ENCODE measurements at places on chromosomes 1 and 21. TPM values are rescaled to one million over a fixed set of nuclear protein-coding genes. Genes with fewer than 3 reads are reported as not detected.

Gene TRAPPC10
- total RNA-seq = 69.8 TPM

Gene C1orf87
- total RNA-seq = 6.2 TPM

Gene HSF2BP
- total RNA-seq = 36.3 TPM

Gene FABP3
- total RNA-seq = 34.3 TPM

Gene BCL2L15
- total RNA-seq = 0.68 TPM

Gene BTF3L4
- total RNA-seq = 44.5 TPM

Gene FAM78B
- 13.9 TPM for total RNA-seq

Gene MROH9
- total RNA-seq = 2.8 TPM

Gene AJAP1
- total RNA-seq = 5.8 TPM

Gene AZIN2
- 38.2 TPM for total RNA-seq

Gene DISP3
- 8.8 TPM for total RNA-seq

Gene ADORA1
- total RNA-seq = 68.6 TPM

Gene MATN1
- total RNA-seq = 0.55 TPM

Gene CYP4A11
- 0.16 TPM for total RNA-seq

- peaks cover 14% of the 10 kb centered on the region for H3K4me1 ChIP-seq
- H3K27me3 ChIP-seq = no peaks in the 10 kb centered on the region
- H3K27ac ChIP-seq = no peak overlapping the region
- no peak for DNase-seq
- H3K4me3 ChIP-seq = no peak overlapping the region
These were observed 132.6 kb downstream of the MRPS6 start for GRCh38 chr21:34205811-34206571.

DNA sequence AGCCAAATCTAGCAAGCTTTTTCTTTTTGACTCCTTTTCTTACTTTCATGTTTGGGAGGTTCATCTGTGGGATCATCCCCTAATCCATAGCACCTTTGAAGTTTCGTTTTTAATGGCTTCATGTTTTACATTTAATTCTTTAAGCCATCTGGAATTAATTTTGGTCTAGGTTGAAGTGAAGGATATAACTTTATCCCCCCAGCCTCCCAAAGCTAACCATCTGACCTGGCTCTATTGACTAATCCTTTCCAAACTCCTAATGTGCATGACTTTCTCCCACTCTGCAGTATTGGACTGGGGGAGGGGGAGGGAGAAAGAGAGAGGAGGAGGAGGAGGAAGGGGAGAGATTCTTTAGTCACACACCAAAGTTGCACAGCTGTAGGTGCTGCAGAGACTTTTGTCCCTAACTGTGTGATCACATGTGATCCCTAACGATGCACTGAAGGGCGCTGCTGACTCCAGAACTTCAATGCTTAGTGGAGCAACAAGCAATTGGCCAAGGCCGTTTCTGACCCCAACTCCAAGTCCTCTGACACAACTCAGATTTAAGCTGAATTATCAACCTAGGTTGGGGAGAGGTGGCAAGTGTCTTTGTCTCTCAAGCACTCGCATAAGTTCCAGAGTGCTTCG is 191.6 kb downstream of the HUNK start:
- no peak for DNase-seq
- H3K4me3 ChIP-seq = no peak overlapping the region
- H3K36me3 ChIP-seq = no peaks in the 10 kb centered on the region
- H3K27me3 ChIP-seq = no peaks in the 10 kb centered on the region
- no peak overlapping the region for H3K27ac ChIP-seq

DNA sequence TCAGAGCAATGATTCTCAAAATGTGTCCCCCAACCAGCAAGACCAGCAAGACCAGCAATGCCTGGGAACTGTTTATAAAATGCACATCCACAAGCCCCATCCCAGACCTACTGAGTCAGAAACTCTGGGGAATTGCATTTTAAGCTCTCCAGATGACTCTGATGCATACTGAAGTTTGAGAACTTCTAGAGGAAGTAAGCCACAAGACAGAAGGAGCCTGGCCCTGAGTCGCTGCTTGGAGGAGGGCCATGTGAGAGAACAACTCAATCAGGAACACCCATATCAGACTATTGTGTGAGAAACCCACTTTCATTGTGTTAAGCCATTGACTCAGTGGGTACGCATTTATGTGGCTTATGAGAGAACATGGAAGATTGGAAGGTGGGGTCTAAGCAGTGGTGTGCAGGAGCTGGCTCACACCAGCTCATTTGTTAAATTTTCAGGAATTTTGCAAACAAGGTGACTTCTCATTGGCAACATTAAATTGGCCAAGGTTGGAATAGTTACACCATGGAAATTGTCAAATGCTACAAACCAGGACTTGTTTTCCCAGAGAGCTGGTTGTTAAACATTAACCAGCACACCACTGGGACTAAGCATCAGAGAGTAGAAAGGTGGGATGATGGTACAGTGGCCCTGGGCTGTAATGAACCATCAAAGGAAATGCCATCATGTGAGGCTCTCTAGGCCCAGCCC is 38.9 kb downstream of the ATP1A1 start:
- H3K4me1 ChIP-seq = peaks cover 8% of the 10 kb centered on the region
- H3K36me3 ChIP-seq = no peaks in the 10 kb centered on the region
- H3K27me3 ChIP-seq = no peaks in the 10 kb centered on the region
- DNase-seq = no peak
- no peak overlapping the region for H3K4me3 ChIP-seq

DNA sequence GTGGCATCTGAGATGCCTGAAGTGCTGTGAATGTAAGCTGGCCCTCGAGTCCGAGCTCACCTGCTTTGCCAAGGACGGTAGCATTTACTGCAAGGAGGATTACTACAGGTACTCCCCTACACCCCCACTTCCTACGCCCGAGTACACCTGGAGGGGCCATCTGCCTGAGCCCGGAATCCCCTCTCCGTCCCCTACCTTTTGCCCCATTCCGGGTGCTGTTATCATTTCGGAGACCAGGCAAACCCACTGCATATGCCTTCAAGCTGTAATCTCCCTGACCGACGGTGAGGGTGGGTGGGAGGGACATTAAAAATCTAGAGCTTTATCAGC is 2.9 kb downstream of the LHX9 start:
- H3K27ac ChIP-seq = peak overlapping the region; percentile 81
- H3K36me3 ChIP-seq = no peaks in the 10 kb centered on the region
- peaks cover 4% of the 10 kb centered on the region for H3K4me1 ChIP-seq
- no peaks in the 10 kb centered on the region for H3K27me3 ChIP-seq
- no peak for DNase-seq

DNA sequence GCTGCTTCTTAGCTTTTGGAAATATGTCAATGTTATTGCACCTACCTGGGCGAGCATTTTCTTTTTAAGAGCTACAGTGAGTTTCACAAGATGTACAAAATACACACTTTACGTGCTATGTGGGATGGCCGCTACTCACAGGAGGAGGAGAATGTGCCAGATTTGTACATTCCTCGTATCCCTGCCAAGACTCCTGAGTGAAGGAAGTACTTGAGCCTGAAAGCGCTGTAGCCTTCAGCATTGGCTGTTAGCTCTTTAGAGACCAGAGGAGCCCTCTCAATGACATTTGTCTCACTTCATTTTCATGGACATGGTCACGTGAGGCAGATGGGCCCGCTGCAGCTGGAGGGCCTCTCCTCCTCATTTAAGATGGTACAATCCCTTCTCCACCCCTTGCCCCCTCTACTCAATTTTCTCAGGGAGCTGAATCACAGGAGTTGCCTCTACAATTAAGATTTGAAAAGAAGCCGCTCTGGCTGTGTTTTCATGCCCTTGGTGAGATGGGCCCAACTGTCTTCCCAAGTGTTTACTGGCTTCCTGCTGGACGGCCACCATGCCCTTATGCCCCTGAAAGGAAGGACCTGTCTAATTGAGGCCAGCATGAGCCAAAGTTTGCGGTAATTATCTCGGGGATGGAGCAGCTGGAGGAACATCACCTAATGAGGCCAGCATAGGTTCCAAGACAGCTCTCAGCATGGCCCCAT is 442.6 kb downstream of the PRDM2 start:
- H3K27ac ChIP-seq = no peak overlapping the region
- no peaks in the 10 kb centered on the region for H3K36me3 ChIP-seq
- no peak overlapping the region for H3K4me3 ChIP-seq
- peaks cover 8% of the 10 kb centered on the region for H3K4me1 ChIP-seq
- DNase-seq = no peak

GRCh38 chr1:204769997-204770396 is 84.5 kb upstream of the LRRN2 start:
- no peak for DNase-seq
- H3K4me1 ChIP-seq = no peaks in the 10 kb centered on the region
- H3K27me3 ChIP-seq = no peaks in the 10 kb centered on the region
- H3K4me3 ChIP-seq = no peak overlapping the region
- H3K36me3 ChIP-seq = no peaks in the 10 kb centered on the region

DNA sequence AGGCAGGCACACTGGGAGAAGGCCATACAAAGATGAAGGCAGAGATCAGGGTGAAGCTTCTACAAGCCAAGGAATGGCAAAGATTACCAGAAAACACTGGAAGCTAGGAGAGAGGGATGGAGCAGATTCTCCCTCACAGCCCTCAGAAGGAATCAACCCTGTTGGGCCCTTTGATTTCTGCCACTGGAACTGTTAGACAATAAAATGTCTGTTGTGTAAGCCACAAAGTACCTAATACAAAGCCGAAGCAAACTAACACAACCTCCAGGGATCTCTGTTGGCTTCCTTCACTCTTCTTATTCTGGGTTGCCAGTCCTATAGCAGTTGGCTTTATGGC is 1.7 kb upstream of the PLA2G2A start:
- H3K4me3 ChIP-seq = no peak overlapping the region
- no peaks in the 10 kb centered on the region for H3K36me3 ChIP-seq
- DNase-seq = no peak
- no peaks in the 10 kb centered on the region for H3K27me3 ChIP-seq
- peak overlapping the region; percentile 75 for H3K27ac ChIP-seq

GRCh38 chr1:186750257-186750656 is 70.0 kb upstream of the PTGS2 start:
- H3K4me3 ChIP-seq = no peak overlapping the region
- no peak overlapping the region for H3K27ac ChIP-seq
- DNase-seq = no peak
- no peaks in the 10 kb centered on the region for H3K4me1 ChIP-seq
- no peaks in the 10 kb centered on the region for H3K36me3 ChIP-seq

GRCh38 chr1:30258876-30259275 is 464.5 kb downstream of the MATN1 start:
- no peaks in the 10 kb centered on the region for H3K4me1 ChIP-seq
- H3K36me3 ChIP-seq = no peaks in the 10 kb centered on the region
- no peak overlapping the region for H3K4me3 ChIP-seq

DNA sequence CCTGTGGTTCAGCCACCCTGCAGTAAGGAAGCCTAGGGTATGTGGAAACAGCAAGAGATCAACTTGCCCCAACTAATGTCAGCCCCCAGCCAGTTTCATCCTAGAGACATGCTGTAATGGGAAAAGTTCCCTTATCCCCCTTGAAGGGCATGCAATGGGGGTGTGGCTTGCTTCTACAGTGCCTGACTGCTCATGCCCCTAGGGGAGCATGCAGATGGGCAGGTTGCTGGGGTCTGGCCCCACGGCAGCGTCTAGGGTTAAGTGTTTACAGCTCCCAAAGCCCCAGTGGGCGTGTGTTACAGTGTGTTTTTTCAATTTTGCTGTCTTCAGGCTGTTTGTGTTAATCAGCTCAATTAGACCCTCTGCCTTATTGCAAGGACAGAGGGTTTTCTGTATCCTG is 1105.9 kb downstream of the AMY1C start:
- H3K4me1 ChIP-seq = no peaks in the 10 kb centered on the region
- no peak overlapping the region for H3K4me3 ChIP-seq
- DNase-seq = no peak
- no peak overlapping the region for H3K27ac ChIP-seq
- no peaks in the 10 kb centered on the region for H3K36me3 ChIP-seq

DNA sequence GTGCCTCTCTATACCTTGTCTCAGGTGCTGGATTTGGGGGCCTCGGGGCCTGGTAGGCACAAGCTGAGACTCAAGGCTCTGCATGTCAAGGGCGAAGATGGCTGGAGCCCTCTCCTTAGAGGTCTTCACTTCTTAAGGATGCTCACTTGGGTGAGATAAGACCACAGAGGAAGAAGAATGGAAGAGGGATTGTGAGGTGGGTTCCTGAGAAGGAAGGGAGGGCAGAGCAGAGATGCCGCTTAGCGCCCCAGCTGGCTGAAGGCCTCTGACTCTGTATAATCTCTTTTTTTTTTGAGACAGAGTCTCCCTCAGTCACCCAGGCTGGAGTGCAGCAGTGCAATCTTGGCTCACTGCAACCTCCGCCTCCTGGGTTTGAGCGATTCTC is 32.2 kb downstream of the SOX13 start:
- H3K4me1 ChIP-seq = peaks cover 3% of the 10 kb centered on the region
- no peak overlapping the region for H3K4me3 ChIP-seq
- no peak for DNase-seq
- H3K36me3 ChIP-seq = no peaks in the 10 kb centered on the region

- no peaks in the 10 kb centered on the region for H3K27me3 ChIP-seq
- H3K4me3 ChIP-seq = no peak overlapping the region
- no peak overlapping the region for H3K27ac ChIP-seq
- no peaks in the 10 kb centered on the region for H3K36me3 ChIP-seq
These were observed 5.7 kb upstream of the RIPK4 start for GRCh38 chr21:41772351-41773080.

- H3K27me3 ChIP-seq = no peaks in the 10 kb centered on the region
- peak; percentile 88 for DNase-seq
- peaks cover 13% of the 10 kb centered on the region for H3K4me1 ChIP-seq
- H3K27ac ChIP-seq = peak overlapping the region; percentile 44
These were observed 212.6 kb upstream of the FAM78B start for GRCh38 chr1:166379447-166379846.

GRCh38 chr1:207813512-207813881 is 61.6 kb downstream of the CD46 start:
- H3K4me3 ChIP-seq = no peak overlapping the region
- peak overlapping the region; percentile 12 for H3K27ac ChIP-seq
- H3K4me1 ChIP-seq = peaks cover 64% of the 10 kb centered on the region
- H3K27me3 ChIP-seq = no peaks in the 10 kb centered on the region

DNA sequence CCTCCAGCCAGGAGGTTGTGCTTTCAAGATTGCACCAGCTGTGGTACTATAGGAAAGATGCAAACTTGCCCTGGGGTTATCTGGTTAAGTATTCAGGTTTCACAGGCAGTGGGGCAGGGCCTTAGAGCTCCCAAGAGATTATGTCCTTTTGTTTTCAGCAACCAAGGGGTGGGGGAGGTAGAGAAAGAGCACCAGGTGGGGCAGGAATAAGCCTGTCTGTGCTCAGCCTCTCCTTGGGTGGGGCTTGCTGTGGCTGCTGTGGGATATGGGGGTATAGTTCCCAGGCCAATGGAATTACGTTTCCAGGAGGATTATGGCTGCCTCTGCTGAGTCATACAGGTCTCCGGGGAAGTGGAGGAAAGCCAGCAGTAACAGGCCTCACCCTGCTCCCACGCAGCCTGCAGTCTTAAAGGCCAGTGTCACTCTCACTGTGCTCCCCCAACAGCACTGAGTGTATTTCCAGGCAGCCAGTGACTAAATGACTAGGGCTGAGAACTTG is 508.6 kb downstream of the RWDD3 start:
- H3K27me3 ChIP-seq = no peaks in the 10 kb centered on the region
- DNase-seq = no peak
- no peaks in the 10 kb centered on the region for H3K36me3 ChIP-seq

GRCh38 chr1:171794085-171794484 is 12.6 kb downstream of the METTL13 start:
- H3K4me1 ChIP-seq = peaks cover 26% of the 10 kb centered on the region
- H3K4me3 ChIP-seq = no peak overlapping the region
- no peaks in the 10 kb centered on the region for H3K36me3 ChIP-seq
- peak overlapping the region; percentile 53 for H3K27ac ChIP-seq
- DNase-seq = no peak

Data from testis (tissue), 5 donors.